ENCODE measurements at places on chromosomes 16 and 17. TPM values are rescaled to one million over a fixed set of nuclear protein-coding genes. Genes with fewer than 3 reads are reported as not detected.

MYH1 gene
- total RNA-seq: not detected

TBC1D3H gene
- total RNA-seq: not detected

UQCRC2 gene
- total RNA-seq: 213 TPM

DOC2A gene
- not detected for total RNA-seq

RPUSD1 gene
- total RNA-seq: 22.2 TPM

RBFOX1 gene
- total RNA-seq: not detected

PHF23 gene
- 53.9 TPM for total RNA-seq

AKTIP gene
- 61.8 TPM for total RNA-seq

STUB1 gene
- total RNA-seq: 61.7 TPM

PLCD3 gene
- total RNA-seq: 3.7 TPM
